ENCODE measurements at places on chromosomes 1 and 21. TPM values are rescaled to one million over a fixed set of nuclear protein-coding genes. Genes with fewer than 3 reads are reported as not detected.

DNA sequence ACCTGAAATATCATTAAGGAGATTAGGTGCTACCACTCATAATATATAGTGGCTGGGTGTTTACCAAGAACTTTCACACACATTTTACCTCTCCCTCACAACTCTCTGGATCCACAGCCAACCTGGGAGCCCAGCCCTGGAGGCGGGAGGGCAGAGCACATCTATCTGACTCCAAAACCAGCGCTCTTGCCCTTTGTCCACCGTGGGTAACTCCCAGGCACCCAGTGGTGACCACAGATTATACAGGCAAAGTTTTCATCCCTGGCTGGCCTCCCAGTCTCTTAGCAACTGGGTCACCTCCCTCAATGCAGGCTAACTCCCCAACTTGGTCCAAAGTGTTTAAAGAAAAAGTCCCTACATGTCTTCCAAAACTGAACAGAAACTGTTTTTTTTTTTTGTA is 2.4 kb downstream of the PAQR7 start:
- no peaks in the 10 kb centered on the region for H3K27me3 ChIP-seq
- no peak overlapping the region for H3K4me3 ChIP-seq
- no peaks in the 10 kb centered on the region for H3K4me1 ChIP-seq
- H3K36me3 ChIP-seq: peaks cover 15% of the 10 kb centered on the region
- no peak overlapping the region for H3K27ac ChIP-seq

- DNase-seq: no peak
- no peak overlapping the region for H3K27ac ChIP-seq
- no peaks in the 10 kb centered on the region for H3K4me1 ChIP-seq
- H3K36me3 ChIP-seq: peaks cover 2% of the 10 kb centered on the region
- no peak overlapping the region for H3K4me3 ChIP-seq
- H3K27me3 ChIP-seq: no peaks in the 10 kb centered on the region
These were observed 124.0 kb downstream of the GPATCH2 start for GRCh38 chr1:217506878-217507277.

DNA sequence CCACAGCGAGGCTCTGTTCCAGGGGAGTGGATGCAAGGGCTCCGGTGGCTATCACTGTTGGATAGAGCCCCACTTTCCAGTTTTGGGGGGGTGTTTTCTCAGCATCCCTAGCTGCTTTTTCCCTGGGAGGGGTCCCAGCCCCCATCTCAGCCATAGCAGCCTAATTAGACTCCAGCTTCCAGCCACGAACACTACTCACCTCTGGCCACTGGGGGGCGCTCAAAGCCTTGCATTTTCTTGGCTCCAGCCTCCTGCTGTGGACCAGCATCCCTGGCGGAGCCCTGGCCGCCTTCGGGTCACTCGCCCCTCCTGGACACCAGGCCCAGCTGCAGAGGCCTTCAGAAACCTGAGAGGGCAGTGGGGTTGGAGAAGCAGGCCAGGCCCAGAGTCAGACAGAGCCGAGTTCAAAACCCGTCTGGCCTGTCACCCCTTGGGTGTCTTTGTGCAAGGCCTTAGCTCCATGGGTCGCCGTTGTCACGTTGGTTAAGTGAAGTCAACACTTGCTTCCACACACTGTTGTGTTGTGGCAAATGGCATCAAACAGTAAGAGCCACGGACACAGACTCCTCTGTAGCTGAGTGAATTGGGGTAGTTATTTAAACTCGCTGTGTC is 93.5 kb upstream of the ACTL8 start:
- peak; percentile 76 for DNase-seq
- H3K27ac ChIP-seq: no peak overlapping the region
- no peaks in the 10 kb centered on the region for H3K27me3 ChIP-seq
- no peaks in the 10 kb centered on the region for H3K4me1 ChIP-seq
- peaks cover 74% of the 10 kb centered on the region for H3K36me3 ChIP-seq

GRCh38 chr1:32241001-32241763 is 5.8 kb upstream of the FAM167B start:
- H3K4me1 ChIP-seq: peaks cover 14% of the 10 kb centered on the region
- H3K27me3 ChIP-seq: no peaks in the 10 kb centered on the region
- H3K36me3 ChIP-seq: no peaks in the 10 kb centered on the region

The ALX3 gene
- not detected for total RNA-seq

DNA sequence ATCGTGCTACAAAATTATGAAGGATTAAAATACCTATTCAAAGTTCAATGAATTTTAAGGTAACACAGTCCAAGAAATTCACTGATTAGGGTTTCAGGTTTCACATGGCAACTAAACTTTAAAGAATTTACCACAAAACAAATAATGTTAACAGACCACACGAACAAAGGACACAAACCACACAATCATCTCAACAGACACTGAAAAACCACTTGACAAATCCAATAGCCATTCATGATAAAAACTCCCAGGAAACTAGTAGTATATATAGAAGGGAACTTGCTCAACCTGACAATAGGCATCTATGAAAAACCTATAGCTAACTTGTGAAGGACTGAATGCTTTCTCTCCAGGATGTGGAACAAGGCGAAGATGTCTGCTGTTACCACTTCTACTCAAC is 21.1 kb upstream of the SH2D5 start:
- H3K4me3 ChIP-seq: no peak overlapping the region
- peaks cover 45% of the 10 kb centered on the region for H3K36me3 ChIP-seq
- no peak for DNase-seq
- no peaks in the 10 kb centered on the region for H3K4me1 ChIP-seq
- no peak overlapping the region for H3K27ac ChIP-seq
- H3K27me3 ChIP-seq: no peaks in the 10 kb centered on the region

DNA sequence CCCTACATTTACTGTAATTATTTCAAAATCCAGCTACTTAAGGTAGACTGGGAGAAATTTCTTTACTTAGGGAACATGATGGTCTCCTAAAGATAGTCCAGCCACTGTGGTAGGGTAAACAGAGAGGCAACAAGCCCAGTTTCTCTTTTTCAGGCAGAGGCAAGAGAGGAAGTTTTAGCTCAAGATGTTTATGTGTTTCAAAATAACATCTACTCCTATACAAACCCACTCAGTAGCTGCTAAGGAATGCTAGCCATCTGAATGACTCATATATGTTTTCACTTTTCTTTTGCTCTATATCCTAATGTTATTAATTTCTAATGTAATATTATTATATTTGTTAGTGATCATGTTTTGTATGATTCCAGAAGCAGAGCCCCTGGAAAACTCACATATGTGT is 856.6 kb downstream of the PLA2G4A start:
- no peaks in the 10 kb centered on the region for H3K27me3 ChIP-seq
- no peak overlapping the region for H3K27ac ChIP-seq
- H3K4me3 ChIP-seq: no peak overlapping the region
- no peak for DNase-seq
- H3K36me3 ChIP-seq: no peaks in the 10 kb centered on the region

The DCDC2B gene
- total RNA-seq: not detected

GRCh38 chr1:200282497-200283122 is 127.2 kb downstream of the ZNF281 start:
- H3K4me1 ChIP-seq: no peaks in the 10 kb centered on the region
- no peak for DNase-seq
- no peak overlapping the region for H3K4me3 ChIP-seq
- no peaks in the 10 kb centered on the region for H3K36me3 ChIP-seq
- H3K27ac ChIP-seq: no peak overlapping the region
- no peaks in the 10 kb centered on the region for H3K27me3 ChIP-seq

The EPHA2 gene
- total RNA-seq: 6.4 TPM

DNA sequence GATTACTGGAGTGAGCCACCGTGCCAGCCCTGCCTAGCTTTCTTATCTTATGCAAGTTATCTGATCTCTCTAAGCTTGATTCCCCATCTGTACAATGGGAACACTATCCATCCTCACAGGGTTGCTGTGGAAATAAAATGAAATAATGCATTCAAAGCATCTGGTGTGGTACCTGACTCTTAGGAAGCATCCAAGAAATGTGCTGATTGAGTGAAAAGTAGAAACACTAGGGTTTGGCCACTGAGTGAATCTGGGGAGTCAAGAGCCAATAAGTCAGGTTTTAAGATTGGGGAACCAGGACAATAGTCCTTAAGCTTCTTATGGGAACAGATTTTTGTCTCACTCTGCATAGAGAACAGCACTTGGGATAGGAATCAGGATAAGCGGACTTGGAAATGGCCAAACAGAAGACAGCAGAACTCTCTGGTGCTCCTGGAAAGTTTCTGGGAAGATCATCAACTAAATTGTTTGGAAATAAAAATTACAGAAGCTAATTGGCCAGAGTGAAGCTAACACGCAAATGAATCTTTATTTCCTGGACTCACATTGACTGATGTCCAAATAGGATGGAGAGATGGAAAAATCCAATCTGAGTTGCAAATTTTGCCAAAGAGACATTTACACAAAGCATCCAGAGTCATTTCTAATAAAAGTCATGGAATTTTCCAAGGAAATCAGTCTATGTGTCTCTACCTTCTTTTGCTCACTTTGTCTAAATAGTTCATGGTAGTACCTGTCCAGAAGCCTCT is 3.3 kb downstream of the PAFAH2 start:
- H3K4me1 ChIP-seq: no peaks in the 10 kb centered on the region
- H3K27ac ChIP-seq: no peak overlapping the region
- no peak for DNase-seq
- H3K4me3 ChIP-seq: no peak overlapping the region
- H3K36me3 ChIP-seq: peaks cover 6% of the 10 kb centered on the region

GRCh38 chr1:81679942-81680341 is 120.8 kb upstream of the ADGRL2 start:
- peaks cover 11% of the 10 kb centered on the region for H3K4me1 ChIP-seq
- no peak overlapping the region for H3K4me3 ChIP-seq
- peak; percentile 65 for DNase-seq
- H3K27me3 ChIP-seq: no peaks in the 10 kb centered on the region
- H3K27ac ChIP-seq: no peak overlapping the region

The GBP5 gene
- total RNA-seq: 0.83 TPM

DNA sequence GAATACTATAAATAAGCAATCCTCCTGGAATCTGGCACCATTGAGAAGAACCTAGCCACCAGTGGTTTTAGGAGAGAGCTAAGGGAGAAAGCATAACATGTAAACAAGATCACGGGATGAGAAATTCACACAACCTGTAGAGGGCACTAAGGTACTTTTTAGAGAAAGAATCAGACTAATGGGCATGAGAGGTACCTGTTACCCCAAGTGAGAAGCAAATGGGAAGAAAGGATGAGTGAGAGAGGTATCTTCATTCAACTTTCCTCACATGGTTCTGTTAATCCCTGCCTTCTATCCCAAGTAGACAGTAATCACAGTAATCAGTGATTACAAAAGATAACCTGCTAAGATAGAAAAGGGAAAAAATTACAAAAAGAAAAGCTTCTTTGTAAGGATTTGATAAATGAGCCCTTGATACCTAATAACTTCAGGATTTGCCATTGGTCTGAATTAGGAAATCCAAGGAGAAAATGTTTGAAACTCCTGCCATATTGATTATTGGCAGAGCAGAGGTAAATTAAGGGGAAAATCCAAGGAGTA is 251.1 kb upstream of the ADGRL2 start:
- no peaks in the 10 kb centered on the region for H3K36me3 ChIP-seq
- H3K4me1 ChIP-seq: peaks cover 6% of the 10 kb centered on the region
- no peak for DNase-seq
- no peak overlapping the region for H3K4me3 ChIP-seq

The SPATA46 gene
- not detected for total RNA-seq

DNA sequence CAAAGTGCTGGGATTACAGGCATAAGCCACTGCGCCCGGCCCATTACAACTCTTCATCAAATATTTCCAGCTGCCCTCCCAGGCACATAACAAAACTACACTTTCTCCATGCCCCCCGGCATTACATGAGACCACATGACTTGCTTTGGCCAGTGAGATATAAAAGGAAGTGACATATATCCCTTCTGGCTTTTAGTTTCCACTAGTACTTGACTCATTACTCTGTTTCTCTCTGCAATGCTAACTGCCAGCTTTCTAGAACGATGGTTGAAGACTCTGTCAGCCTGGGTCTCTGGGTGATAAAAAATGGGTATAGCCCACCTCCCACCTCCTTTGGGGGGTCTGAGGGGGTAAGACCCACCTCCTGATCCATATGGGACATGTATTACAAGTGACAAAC is 24.2 kb downstream of the ABL2 start:
- H3K4me1 ChIP-seq: no peaks in the 10 kb centered on the region
- no peaks in the 10 kb centered on the region for H3K36me3 ChIP-seq
- H3K27ac ChIP-seq: no peak overlapping the region
- H3K27me3 ChIP-seq: no peaks in the 10 kb centered on the region

The HTR6 gene
- not detected for total RNA-seq

GRCh38 chr1:50610563-50610962 is 187.3 kb upstream of the DMRTA2 start:
- H3K27me3 ChIP-seq: no peaks in the 10 kb centered on the region
- no peak overlapping the region for H3K27ac ChIP-seq
- H3K36me3 ChIP-seq: no peaks in the 10 kb centered on the region
- no peaks in the 10 kb centered on the region for H3K4me1 ChIP-seq
- no peak for DNase-seq
- H3K4me3 ChIP-seq: no peak overlapping the region

DNA sequence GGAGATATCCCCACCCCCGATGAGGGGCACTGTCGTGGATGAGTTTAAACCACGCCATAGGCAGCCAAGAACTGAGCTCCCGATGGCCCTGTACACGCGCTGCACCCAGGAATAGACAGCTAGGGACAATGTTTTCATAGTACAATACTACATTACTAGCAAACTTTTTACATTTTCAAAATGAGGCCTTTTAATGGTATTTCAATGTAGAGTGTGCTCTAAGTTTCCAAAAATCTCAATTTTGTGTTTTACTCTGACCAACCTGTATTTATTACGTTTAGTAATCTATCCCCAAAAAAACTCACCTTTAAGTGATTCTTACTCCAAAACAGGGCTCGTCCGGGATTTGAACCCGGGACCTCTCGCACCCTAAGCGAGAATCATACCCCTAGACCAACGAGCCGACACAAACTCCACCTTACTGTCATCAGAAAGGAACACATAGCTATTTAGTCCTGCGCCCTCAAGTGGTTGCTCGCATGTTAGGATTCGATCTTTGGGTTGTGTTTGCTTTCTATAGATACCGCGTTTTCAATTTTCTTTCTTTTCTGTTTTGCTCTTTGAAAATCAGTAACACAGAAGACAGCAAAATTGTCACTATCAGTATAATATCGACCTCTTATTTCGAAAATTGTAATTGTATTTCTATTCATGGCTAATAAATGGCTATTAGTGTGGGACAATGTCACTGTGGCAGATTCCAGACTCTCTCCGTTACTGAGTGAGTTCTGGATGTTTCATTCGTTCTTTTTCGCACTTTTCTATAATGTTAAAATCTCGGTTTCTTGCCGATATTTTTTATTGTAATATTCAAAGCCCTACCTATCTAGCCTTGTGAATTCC is 6.4 kb upstream of the MPZL1 start:
- no peaks in the 10 kb centered on the region for H3K27me3 ChIP-seq
- peak overlapping the region; percentile 71 for H3K4me3 ChIP-seq
- H3K36me3 ChIP-seq: no peaks in the 10 kb centered on the region
- peak overlapping the region; percentile 87 for H3K27ac ChIP-seq
- H3K4me1 ChIP-seq: no peaks in the 10 kb centered on the region
- peak; percentile 92 for DNase-seq
